Heart left ventricle (tissue), 16 donors: ENCODE measurements at places on chromosomes 7 and 10. TPM values are rescaled to one million over a fixed set of nuclear protein-coding genes. Genes with fewer than 3 reads are reported as not detected.

DNA sequence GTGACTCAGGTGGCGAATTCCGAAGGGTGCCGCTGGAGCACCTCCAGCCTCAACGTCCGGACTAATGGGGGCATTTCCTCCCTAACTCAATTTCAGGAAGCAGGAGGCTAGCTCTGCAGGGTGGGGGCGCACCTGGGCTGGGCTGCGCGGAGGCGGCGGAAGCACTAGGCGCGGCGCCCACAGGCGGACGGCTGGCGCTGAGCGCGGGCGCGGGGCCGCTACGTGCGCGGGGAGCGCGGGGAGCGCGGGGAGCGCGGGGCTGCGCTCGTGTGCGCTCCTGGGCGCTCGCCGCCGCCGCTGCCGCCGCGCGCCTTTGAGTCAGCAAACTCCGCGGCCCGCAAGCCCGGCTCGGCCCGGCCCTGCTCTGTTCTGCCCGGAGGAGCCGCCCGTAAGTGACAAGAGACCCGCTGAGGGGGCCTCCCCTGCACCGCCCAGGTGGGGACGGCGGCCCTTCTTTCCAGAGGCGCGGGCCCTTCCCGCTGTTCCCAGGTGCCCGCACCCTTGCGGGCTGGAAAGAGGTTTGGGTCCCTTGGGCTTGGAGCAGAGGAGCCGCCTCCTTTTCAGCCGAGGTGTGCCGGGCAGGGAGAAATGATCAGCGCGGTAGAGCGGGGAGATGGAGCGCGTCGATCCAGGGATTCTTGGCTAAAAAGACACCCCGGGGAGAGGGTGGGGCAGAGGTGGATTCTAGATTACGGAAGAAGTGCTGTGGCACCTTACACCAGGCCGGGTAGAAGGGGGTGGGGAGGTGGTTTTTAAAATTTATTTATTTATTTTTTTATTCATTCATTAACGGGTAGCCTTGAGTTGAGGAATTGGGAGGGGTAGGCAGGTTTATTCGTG is at the start of gene SNX10:
SNX10 (plus strand) TSS at position 164 of the 840 bp plus-strand sequence. CDS start 54,581 bp downstream, outside the sequence.
- DNase-seq, result peak; percentile 42

DNA sequence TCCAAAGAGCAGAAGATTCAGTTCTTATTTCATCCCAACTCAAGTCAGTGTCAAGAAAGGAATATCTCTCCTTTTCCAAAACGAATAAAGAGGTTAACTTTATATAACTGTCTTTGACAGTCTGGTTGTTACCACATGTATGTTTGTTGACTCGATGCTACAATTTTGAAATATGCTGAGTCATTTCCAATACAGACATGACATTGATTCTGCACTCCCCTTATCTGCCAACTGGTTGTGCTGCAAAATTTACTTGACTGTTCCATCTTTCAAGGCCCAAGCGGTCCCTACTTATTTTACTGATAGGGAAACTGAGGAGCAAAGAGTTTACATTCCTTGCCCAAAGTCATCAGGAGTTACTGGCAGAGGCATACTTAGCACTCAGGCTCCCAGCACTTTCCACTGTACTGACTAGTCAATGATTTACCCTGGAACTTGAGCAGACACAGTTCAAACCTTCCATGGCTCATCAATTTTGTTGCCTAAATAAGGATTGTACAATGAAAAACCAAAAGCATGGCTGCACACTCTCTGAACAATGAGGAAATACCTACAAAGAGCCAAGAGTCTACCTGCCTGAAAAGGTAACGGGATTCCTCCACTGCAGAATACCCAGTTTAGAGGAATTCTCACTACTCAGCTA is 52.8 kb downstream of the ABLIM1 start:
- no peak for DNase-seq

DNA sequence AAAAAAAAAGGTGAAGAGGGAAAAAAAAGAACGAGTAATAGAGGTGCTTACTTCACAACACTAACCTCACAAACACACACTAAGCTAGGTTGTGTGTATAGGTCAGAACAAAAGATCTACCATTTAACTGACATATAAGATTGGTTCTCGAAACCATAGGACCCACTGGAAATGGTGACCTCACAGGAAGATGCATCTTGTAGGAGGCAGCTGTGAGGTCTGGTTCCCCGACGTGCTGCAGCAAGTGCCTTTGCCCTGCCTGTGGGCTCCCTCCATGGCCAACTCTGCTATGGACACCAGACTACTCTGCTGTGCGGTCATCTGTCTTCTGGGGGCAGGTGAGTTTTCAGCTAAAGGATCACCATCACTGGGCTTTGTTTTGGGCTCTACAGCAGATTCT is 133.8 kb upstream of the PRSS1 start:
- no peak for DNase-seq

DNA sequence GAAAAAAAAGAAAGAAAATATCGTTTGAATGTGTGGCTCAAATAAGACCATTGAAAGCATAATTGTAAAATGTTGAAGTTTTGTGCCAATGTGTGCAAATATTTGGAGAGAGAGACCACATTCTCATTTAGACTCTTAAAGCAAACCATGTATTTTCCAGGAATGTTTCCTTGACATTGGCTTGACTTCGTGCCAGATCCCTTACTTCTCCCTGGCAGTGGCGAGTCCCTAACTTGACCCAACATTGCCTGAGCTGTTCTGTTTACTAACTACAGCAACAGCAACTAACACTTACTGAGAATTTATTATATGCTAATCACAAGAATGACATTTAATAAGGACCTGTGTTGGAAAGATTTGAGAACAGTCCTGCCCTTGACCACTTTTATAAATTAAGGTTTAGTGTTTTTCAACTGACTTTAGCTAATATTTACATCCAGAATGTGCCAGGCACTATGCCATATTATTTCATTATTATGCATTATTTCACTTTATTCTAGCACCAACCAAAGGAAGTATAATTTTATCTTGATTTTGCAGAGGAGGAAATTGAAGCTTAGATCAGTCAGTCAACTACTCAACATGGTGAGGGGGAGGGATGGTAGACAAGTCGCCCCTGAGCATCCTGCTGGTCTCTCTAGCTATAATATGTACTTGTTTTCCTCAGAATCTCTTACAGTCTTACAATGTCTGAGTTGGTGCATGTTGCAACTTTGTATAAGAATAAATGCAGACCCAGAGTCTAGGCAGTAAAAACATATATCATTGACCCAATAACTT is 29.7 kb downstream of the ZNF467 start:
- no peak for DNase-seq

The SAP25 gene
- 1.4 TPM for total RNA-seq
